ENCODE measurements at places on chromosomes 7 and 10.
A peak's percentile ranks its signal among the peaks of the same experiment; 100 is the strongest.

DNA sequence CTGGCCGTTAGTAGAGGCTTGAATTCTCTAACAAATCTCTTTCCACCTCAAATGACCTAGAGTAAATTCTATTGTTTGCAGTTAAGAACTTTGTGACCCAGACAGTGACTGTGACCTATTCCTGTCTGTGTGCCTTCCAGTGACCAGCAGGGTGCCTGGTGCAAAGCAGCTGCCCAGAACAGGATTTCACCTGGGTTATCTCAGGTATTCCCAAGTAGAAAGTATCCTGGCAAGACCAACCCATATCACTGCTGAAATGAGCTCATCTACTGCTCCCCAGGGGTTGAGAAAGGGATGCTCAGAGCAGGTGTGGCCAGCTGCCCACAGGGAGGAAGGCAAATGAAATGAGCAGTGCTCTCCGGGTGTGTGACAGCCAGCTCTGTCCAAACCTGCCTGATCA, 2.1 kb upstream of the MSMB start:
- DNase-seq: no peak

- no peak for DNase-seq
Measured at GRCh38 chr7:39083781-39084180, 106.1 kb downstream of the POU6F2 start.

DNA sequence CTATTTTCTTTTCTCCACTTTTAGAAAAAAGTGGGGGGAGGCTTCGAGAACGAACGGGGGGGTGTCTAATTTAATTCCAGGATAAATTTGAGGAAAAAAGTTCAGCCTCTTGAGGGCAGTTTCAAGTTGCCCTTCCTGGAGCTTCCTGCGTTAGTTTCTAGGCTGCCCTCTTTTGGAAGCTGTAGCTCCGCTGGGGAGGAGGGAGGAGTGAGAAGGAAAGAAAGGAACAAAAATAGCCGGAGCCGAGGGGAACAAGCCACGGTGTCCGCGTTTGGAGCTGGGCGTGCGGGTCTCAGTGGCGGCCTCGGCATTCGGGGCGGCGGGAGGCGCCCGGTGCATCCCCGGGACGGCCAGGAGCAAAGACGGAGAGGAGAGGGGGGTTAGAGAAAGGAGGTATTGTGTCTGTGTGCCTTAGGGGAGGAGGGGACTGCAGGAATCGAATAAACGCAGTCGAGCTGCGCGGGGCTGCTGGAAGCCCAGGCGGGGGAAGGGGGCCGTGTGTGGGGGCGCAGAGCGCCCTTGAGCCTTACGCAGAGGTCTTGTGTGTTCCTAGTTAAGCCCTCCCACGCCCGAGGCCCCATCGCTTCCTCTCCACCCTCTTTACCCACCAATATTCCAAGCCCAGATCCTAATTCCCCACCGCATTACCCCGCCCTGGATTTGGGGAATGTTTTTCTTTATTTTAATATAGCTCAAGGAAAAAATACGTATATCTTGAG, 2.0 kb upstream of the TNRC18 start:
- peak; percentile 14 for DNase-seq

GRCh38 chr10:79179164-79179956, 110.6 kb downstream of the ZMIZ1 start:
- no peak for DNase-seq

- DNase-seq: no peak
Measured at GRCh38 chr10:24495666-24496460, 227.8 kb downstream of the ARHGAP21 start.

DNA sequence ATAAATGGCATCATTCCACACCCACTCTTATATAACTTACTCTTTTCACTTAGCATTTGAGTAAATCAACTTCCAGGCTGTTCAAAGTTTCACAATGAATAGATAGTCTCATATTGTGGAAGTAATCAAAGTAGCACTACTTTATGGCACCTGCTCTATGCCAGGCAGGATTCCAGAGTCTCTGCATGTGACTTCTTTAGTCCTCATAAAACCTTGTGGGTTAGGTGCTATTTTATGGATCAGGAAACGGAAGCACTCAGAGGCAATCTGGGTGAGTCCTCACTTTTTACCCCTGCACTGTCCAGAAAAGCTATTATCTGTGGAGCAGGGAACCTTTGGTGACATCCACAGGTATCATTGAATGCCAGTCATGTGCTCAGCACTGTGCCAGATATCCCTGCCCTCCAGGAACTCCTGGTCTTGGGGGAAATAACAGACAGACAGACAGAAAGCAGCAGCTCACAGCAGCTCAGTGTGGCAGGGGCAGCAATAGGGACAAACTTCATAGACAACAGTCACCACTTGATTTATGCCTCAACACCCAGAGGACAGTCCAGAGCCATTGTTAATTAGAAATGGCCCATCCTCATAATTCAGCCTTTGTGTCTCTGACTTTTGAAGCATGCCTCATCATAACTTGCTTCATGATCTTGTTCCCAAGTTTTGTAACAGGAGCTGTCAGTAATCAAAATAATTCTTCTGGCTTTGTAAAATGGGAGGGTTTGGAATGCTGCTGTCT, 160.6 kb downstream of the SEC23IP start:
- no peak for DNase-seq

DNA sequence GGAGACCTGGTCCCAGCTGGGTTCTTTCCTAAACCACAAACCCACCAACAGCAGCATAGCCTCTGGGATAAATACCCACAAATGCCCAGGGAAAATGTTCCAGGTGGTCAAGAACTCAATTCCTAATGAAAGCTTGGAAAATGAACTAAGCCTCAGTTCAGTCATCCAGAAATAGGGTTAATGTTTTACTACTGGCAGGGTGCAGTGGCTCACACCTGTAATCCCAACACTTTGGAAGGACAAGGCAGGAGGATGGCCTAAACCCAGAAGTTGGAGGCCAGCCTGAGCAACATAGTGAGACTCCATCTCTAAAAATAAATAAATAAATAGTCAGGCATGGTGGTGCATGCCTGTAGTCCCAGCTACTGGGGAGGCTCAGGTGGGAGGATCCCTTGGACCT, 82.2 kb downstream of the SVOPL start:
- no peak for DNase-seq

DNA sequence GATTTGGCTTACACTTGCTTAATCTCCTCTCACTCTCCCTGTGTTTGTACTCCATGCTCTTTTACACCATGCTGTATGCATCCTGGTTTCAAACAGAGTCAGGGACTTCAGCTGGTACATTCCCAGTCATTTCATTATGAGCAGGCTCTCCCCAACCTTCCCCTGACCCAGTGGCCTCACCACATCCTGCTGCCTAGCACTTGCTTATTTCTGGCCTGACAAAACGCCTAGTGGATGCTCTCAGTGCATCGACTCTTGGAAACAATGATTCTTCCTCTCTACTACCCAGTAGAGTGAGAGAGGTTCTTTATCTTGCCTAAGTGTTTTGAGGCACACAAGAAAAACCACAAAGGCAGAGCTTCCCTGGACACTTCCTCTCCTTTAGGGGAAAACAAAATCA, 63.4 kb downstream of the CAV1 start:
- DNase-seq: peak; percentile 51

- no peak for DNase-seq
Measured at GRCh38 chr10:117555863-117556262, 13.3 kb downstream of the EMX2 start.

DNA sequence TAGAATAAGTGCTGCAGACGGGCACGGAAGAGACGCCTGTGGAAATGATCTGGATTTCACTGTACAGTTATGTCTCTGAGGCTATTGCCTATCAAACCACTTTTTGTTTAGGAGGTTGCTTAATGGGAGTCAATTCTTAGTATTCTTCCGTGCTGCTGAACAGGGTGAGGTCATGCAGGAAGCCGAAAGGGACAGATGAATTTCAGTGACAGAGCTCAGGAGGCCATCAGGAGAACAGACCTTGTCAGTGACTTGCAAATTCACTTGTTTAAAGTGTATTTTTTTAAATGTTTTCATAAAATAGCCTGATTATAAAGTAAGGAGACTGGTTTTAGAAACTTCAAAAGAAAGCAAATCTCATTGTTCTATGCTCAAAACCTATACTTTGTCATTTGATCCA, 58.9 kb downstream of the XRCC2 start:
- DNase-seq: no peak

DNA sequence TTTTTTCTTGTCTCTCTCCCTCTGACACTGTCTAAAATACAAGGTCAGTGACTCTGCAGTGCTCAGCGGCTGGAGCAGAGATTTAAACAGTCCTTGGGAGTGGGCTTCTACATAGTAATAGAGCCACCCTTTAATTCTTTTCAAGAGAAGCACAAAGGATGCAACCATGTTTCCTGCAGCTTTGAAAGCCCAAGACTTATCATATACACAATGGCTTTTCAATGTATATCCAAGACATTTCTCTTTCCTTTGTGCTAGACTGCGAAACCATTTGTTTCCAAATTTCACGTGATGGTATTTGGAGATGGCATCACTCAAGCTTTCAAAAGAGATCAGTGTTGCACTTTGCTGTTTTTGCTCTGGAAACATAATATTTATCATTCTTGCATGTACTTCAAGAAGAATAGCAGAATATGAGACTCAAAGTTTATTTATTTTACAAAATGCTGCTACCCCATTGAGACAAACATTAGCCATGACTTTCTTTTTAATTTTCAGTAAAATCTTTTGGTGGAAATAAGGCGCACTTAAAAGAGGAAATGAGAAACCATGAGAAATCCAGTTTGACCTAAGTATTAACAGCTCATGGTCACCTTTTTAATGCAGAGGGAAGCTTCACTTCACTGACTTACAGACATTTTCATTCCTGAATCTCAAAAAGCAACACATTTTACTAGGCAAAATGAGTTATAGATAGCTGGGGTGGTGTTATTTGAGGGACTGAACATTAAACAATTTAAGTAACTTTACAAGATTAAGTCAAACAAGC, 76.6 kb downstream of the SEMA3C start:
- no peak for DNase-seq

GRCh38 chr7:13990319-13990983, 985 bp upstream of the ETV1 start:
- peak; percentile 5 for DNase-seq

- no peak for DNase-seq
Measured at GRCh38 chr10:74282151-74282847, 131.3 kb downstream of the ADK start.

GRCh38 chr7:44824894-44825526, 22.9 kb downstream of the H2AZ2 start:
- no peak for DNase-seq

GRCh38 chr10:44293842-44294241, 91.1 kb downstream of the CXCL12 start:
- DNase-seq: no peak

GRCh38 chr10:29994811-29995210, 64.6 kb downstream of the JCAD start:
- DNase-seq: no peak

DNA sequence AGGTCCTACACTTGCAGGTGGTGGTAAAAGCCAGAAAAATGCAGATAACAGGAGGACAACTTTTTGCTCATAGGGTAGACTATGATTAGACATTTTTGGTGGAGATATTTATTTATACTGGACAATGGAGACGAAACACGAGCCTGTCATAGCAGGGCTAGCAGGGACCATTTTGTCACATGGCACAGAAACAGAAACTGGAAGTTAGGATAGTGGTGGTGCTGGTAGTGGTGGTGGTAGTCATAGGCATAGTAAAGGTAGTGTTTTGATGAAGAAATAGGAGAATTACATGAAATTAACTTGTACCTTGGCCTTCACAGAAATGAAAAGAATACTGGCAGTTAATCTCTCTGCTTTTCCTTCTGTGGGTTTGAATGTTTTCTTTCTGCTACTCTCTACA, 8.8 kb upstream of the MGAM start:
- no peak for DNase-seq

DNA sequence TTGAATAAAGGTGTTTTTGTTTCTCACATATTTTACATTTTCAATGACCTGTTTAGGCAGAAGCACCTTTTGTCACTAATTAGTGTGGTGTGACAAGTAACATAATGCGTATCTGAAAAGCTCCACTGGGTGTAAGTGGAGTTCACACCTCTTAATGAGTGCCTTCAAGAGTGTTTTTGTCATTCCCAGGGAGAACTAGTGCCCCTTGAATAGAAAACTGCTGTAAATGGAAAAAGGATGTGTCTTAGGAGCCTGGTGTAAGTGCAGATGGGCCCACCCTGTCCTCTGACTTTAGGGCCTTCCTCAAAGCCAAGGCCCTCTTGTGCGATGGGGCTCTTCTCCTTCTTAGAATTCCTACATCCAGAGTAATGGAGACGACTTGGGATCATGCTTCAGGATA, 170.0 kb downstream of the MGMT start:
- DNase-seq: no peak

DNA sequence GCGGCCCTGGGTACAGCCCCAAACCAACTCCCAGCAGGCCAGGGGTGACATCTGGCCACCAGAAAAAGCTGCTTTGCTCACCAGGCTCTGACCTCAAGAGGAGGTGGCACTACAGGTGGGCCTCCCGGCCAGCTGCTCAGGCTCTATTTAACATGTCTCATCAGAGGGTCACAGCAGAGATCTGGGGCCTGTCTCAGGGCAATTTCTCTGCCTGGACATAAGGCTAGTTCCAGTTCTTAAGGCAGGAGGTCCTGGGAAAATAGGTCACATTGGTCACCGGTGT, 88.6 kb downstream of the GFRA1 start:
- DNase-seq: no peak

DNA sequence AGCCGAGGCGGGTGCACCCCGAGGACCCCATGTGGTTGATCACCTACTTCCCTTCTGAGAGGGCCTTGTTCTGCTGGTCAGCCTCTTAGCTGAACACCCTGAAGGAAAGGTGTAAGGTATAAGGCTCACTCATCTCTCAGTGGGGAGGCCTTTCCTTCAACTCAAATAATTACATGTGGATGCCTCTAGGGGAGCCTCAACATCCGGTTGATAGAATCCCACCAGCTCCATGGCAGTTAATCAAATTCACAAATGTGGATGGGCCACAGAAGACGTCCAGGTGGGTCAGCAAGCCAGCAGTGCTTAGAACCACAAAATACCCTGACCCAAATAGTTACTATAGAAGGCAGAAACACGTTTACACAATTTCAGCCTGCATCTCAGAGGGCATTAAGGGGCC, 37.7 kb upstream of the ZNF32 start:
- no peak for DNase-seq

GRCh38 chr10:42654419-42654818, 16.0 kb upstream of the ZNF33B start:
- DNase-seq: no peak

GRCh38 chr10:79289801-79290200, 57.5 kb upstream of the PPIF start:
- no peak for DNase-seq

DNA sequence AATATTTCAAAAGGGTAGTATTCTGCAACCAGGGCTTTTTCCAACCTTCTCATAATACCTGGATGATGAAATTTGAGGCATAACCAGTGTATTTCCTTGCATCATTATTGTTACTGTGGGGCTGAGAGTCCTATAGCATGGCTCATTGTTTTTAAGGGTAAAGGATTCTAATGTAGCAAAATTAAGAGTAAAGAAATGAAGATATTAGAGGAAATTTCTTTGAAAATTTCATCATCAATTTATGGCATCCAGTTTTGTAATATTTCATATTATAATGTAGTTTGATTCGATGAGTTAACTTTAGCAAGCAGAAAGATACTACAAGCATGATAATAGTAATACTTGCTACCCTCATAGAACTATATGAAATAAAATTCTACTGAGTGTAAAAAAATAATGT, 387.3 kb upstream of the LRGUK start:
- no peak for DNase-seq

All from activated CD4-positive, alpha-beta T cell treated with anti-CD3 and anti-CD28 coated beads for 48 hours (primary cell).